Nucleus accumbens (tissue), 56 donors: ENCODE measurements at places on chromosomes 3 and 15.

DNA sequence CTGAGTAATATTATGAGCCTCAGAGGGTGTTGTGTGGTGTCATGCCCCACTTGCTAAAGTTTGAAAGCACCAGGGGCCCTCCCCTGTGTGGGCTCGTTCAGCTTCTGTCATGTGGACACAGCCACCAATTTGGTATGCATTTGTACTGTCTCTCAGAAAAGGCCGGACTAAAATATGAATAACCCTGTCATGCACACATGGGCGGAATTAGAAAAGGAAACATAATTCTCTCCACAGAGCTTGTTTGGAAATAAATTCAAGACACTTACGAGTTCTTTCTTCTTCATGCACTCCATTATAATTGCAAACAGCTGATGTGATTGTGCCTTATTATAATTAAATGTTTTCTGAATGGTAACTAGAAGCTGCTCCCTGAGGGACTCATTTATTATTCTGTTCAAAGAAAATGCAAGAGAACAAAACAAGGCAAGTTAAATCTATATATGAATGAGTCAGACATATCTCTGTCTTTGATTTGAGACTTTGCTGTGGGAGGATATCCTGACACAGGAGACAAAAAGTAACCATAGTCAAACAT is 39.1 kb downstream of the TRPM1 start:
- no peak for DNase-seq

- DNase-seq: no peak
These were observed 2.7 kb downstream of the IQSEC1 start for GRCh38 chr3:13070391-13071070.

DNA sequence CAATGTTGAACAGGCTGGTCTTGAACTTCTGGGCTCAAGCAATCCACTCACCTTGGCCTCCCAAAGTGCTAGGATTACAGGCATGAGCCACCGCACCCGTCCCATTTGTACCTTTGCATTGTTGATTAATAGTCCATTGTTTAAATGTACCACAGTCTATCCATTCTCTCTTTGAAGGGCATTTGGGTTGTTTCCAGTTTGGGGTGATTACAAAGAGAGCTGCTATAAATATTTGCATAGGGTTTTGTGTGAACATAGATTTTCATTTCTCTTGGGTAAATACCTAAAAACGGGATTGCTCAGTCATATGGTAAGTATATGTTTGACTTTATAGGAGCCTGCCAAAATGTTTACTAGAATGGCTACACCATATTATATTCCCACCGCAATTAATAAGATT is 13.7 kb upstream of the PTPRG start:
- DNase-seq: no peak

- DNase-seq: no peak
These were observed 113.6 kb downstream of the SCAPER start for GRCh38 chr15:76791511-76791910.

GRCh38 chr3:34957677-34958076 is 681.6 kb upstream of the ARPP21 start:
- DNase-seq: no peak

GRCh38 chr3:180329187-180329586 is 272.8 kb upstream of the TTC14 start:
- no peak for DNase-seq

GRCh38 chr15:63888146-63888545 is 54.4 kb upstream of the HERC1 start:
- DNase-seq: peak; percentile 15

DNA sequence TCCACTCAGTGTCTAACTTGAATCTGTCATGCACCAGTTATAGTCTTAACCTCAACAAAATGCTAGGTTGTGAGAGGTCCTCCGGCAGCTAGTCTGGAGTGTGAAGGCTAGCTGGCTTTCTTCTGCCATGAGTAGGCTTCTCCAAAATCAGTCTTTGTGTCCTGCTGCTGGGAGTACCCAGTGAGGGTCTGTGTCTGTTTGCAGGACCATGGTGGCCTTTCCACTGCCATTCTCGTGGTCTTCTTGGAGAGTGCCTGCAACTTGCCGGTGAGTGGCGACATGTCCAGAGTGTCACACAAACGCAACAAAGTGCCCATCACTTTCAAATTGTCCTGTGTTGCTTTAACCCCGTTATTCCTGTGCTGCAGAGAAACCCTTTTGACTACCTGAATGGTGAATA is 34.0 kb downstream of the ESYT3 start:
- no peak for DNase-seq

DNA sequence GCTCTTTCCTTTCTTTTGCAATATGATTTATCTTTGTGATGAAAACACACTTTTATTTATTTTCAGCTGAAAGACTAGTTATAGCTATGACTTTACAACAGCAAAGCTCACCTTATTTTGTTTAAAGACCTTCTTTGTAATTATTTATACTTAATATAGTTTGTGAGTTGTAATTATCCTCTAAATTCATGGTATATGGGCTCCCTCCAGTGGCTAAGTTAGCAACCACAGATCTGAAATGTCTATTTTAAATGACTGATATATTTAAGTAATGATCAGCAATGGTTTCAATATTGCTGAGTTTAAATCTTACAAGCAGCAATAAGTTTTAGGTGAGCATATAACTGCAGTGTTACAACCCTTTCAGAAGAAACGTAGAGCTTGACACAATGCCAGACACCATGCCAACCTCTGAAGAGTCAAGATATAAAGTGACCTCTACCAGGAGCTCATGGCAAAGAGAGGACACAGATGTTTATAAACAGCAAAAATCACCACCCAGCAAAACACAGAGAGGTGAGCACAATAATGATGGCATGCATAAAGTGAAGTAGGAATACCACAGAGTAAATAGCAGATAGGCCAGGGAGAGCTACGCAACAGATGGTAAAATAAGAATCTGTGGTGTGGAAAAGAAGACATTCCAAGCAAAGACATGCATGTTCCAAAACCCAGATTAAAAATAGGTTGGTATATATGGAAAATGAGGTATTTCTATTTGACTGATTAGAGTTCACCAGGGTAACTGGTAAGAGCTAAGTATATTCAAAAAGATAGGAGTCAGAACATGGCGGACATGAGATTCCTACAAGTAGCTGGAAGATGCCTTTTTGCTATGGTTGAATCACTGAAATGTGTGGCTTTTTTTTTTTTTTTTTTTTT is 143.7 kb upstream of the ZNF385D start:
- no peak for DNase-seq

GRCh38 chr3:42055291-42055690 is 35.9 kb upstream of the TRAK1 start:
- no peak for DNase-seq

DNA sequence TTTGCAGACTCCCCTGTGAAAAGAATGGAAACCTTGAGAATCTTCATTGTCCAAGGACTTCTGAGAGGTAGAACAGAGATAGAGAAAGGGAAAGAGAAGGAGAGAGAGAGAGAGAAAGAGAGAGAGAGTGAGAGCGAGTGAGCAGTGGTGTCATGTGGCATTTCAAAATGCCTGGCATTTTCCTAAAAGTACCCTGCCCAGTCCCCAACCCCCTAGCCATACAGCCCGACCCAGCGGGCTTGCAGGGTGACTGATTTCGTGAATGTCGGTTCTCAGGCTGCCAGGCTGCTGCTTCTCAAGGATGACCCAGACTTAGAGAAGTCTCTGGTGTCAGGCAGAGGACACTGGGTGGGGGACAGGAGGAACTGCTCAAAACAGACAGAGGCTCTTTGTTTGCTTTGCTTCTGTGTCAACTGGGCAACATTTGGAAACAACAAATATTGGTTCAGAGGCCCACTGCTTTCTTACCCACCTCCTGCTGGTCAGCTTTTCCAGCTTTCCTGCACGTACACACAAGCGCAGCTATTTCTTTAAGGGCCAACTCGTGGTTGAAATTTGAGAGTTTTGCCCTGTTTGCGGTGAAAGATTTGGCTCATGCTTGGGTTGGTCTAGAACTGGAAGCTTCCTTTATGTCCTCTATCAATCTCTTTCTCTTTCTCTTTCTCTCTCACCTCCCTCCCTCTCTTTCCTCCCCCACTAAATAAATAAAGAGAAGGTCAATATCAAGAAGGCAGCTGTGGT is 3.7 kb upstream of the TF start:
- no peak for DNase-seq

GRCh38 chr3:154668187-154668586 is 238.2 kb upstream of the GPR149 start:
- DNase-seq: no peak

DNA sequence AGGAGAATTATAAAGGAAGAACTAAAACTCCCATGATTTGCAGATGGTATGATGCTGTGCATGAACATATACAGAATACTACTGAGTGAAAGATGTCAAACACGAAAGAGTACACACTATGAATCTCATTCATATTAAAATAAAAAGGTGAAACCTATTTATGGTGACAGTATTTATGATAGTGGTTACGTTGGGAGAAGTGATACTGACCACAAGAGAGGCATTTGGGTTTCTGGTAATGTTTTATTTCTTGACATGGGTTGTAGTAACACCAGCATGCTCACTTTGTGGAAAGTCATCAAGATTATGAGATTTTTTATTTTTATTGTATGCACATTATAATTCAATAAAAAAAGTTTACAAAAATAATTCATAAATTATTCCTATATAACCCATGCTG is 324.0 kb downstream of the GAP43 start:
- DNase-seq: no peak

GRCh38 chr15:67542420-67543347 is at the start of gene MAP2K5:
TSS of gene MAP2K5 (plus strand) at chr15:67542703. CDS start at chr15:67543336, 633 bp downstream.
- peak; percentile 81 for DNase-seq

- DNase-seq: no peak
These were observed 19.2 kb upstream of the LOXL1 start for GRCh38 chr15:73907035-73907408.

DNA sequence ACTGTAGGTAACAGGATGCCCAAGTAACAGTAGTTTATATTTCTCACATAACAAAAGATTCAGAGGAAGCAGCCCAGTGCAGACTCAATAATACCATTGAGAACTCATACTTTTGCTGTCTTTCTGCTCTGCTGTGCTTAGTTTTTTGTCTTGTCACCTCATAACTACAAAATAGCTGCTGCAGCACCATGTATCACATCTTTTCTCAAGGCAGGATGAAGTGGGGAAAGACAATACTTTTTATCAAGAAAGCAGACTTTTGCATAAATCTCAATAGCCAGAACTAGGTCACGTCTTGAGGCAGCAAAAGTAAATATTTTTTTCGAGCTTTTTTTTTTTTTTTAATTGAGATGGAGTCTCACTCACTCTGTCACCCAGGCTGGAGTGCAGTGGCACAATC is 39.6 kb upstream of the SYN2 start:
- no peak for DNase-seq

- DNase-seq: no peak
These were observed 12.0 kb downstream of the PTH1R start for GRCh38 chr3:46889381-46890110.

DNA sequence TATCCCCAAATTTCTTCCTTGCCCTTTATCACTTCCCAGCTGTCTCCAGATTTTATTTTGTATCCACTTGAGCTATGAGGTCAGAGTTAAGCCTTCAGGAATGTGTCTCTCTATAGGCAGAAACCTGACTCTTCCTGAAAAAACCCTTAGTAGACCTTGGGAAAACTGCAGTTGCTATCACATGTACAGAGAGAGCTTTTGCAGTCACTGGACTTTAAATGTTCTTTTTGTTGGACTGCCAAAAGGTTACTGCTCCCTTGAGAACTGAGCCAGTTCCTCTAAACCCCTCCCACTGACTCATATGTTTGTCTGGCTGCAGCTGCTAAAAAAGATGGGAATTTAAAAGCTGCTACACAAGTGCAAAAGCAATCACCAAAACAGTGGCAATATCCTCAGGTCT is 169.1 kb upstream of the CCDC54 start:
- no peak for DNase-seq

GRCh38 chr15:70172124-70172523 is 74.4 kb upstream of the TLE3 start:
- DNase-seq: no peak

- DNase-seq: no peak
These were observed 45.0 kb downstream of the SOX2 start for GRCh38 chr3:181756645-181757297.

GRCh38 chr3:42660898-42661297 is 7.4 kb downstream of the ZBTB47 start:
- no peak for DNase-seq

GRCh38 chr3:193917158-193917557 is 218.8 kb upstream of the HES1 start:
- DNase-seq: no peak

DNA sequence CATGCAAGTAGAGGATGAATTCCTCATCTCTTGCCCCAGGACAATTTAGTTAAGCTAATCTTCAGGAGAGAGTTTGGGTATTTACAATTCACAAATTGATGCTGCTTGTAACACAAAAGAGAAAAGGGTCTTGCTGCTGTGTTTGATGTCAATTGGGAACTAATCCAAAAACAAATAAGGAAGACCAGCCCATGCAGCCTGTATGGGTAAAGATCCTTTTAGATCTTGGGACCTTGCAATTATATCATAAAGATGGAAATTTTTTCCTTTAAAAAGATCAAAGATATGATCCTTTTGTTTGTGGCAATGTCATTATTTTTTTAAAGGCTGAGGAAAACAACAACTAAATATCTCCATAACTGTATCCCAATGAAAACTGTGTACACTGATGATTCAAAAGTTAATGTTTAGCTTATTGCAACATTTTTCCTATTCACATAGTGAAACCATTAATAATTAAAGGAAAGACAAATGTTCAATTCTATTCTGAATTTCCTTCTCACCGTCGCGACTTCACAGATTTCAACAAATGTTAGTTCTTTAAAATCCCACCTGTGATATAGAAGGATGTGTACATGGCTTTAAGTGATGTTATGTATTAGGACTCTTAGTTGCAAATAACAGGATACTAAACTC is 40.2 kb downstream of the TMEM212 start:
- DNase-seq: no peak

- peak; percentile 71 for DNase-seq
These were observed 13.8 kb downstream of the HDAC11 start for GRCh38 chr3:13493867-13494441.

DNA sequence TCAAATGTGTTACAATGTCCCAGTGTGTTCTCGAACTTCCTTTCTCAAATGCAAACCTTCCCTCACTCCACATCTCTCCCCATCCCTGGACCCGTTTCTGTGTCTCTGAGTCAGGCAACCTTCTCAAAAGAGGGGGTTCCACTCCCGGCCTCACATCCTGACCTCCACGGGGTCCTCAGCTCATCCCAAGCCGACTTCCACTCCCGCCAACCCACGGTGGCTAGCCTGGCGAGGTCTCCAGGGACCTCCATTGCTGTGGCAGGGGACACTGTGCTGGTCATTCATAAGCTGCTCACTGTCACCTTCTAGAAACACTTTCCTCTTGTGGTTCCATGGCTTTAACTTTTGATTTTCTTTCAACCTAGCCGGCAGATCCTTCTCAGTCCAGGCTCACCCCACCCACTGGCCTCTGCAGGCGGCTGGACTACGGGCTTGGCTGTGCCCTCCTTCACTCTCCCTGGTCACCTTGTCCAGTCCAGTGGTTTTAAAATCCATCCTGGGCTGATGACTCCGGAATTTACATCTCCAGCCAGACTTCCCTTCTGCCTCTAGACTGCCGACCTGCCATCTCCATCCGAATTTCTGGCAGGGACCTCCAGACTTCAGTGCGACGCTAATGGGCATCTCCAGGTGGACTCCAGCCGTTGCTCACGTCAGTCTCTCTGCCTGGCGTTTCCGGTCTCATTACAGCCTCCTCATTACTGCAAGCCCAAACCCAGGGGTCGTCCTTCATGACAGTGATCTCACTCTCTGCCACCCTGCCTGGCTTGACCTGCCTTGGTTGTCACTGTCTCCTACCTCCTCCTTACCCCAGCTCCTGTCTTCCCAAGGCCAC is 20.0 kb downstream of the ABTB1 start:
- DNase-seq: no peak

- no peak for DNase-seq
These were observed 43.9 kb upstream of the POLG start for GRCh38 chr15:89378296-89379151.

- DNase-seq: no peak
These were observed 24.5 kb downstream of the ESYT3 start for GRCh38 chr3:138458774-138459499.

GRCh38 chr3:46965151-46965550 is 11.4 kb downstream of the CCDC12 start:
- DNase-seq: no peak
